Neural crest cell (in vitro differentiated cells): ENCODE measurements at places on chromosomes 12 and 14. TPM values are rescaled to one million over a fixed set of nuclear protein-coding genes. Genes with fewer than 3 reads are reported as not detected.

Gene SIX6
- not detected in 2 replicates for total RNA-seq

Gene RIMKLB
- total RNA-seq: 64.2 and 66.1 TPM in 2 replicates

Gene GPX2
- not detected in 2 replicates for total RNA-seq

DNA sequence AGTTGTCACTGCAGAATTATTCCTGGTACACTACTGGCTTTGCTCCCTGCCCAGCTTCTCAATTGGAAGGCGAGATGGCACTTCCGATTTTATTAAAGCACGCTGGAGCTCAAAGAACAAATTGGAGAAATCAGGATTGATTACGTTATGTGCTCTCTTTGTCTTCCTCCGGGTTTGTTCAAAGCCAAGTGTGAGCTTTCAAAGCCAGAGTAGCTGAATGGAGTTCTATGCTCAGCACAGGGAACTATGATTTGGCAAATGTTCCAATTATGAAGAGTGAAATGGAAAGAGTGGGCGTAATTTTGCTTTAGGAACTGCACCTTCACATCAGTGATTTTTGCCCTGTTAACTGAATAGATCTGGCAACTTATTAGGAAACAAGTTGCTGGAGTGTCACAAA, 72.4 kb downstream of the FLRT2 start:
- peaks cover 24% of the 10 kb centered on the region for H3K4me1 ChIP-seq
- no peak for DNase-seq
- H3K36me3 ChIP-seq: no peaks in the 10 kb centered on the region

GRCh38 chr14:73465823-73466532, 7.6 kb upstream of the NUMB start:
- no peak overlapping the region for H3K27ac ChIP-seq
- H3K36me3 ChIP-seq: no peaks in the 10 kb centered on the region
- H3K27me3 ChIP-seq: no peaks in the 10 kb centered on the region
- H3K4me3 ChIP-seq: no peak overlapping the region
- peaks cover 4% of the 10 kb centered on the region for H3K4me1 ChIP-seq
